Fibroblast of lung (primary cell): ENCODE measurements at places on chromosomes 5 and 9. TPM values are rescaled to one million over a fixed set of nuclear protein-coding genes. Genes with fewer than 3 reads are reported as not detected.

DNA sequence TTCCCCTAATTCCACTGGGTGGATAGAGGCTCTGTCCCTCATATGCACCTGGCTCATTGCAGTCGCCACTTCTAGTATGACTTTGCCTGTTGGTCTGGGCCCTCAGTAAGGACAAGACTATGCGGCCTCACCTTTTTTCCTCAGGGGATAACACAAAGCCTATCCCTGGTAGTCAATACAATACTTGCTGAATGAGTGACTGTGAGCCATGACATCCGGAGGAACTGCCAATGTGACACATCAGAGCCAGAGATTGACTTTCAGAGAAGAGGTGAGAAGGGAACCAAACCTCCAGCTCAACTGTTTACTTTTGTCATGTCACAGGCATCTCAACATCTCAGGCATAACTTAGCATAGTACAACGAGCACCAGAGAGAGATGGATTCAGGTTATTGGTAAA is 371.3 kb downstream of the DMRT2 start:
- no peak for DNase-seq
- H3K4me3 ChIP-seq: no peak overlapping the region
- H3K27ac ChIP-seq: no peak overlapping the region

- H3K27ac ChIP-seq: peak overlapping the region; percentile 22
- H3K4me1 ChIP-seq: peaks cover 2% of the 10 kb centered on the region
- DNase-seq: no peak
- H3K4me3 ChIP-seq: peak overlapping the region; percentile 99
- H3K36me3 ChIP-seq: peaks cover 2% of the 10 kb centered on the region
Measured at GRCh38 chr5:141637123-141637766, 448 bp downstream of the RELL2 start.

- H3K27ac ChIP-seq: no peak overlapping the region
- no peaks in the 10 kb centered on the region for H3K4me1 ChIP-seq
- no peak for DNase-seq
- no peaks in the 10 kb centered on the region for H3K36me3 ChIP-seq
Measured at GRCh38 chr5:25412116-25412661, 767.4 kb upstream of the CDH10 start.

DNA sequence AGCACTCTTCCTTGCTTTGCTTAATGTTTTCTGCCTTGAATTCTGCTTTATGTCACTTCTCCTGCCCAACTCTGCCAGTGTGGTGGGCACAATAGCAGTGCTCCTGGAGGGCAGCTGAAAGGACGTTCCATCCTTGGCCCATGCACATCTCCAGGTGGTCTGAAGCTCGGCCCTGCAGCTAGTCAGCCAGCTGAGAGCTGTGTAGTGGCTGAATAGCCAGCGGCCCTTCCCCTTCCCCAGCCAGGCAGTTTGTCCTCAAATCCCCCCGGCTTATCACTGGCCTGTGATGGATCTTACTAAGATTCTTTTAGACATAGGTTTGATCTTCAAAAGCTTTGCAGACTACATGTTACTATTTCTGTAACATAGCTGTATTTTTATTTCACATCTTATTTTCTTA is 42.7 kb upstream of the ANGPTL2 start:
- no peak overlapping the region for H3K27ac ChIP-seq
- no peak for DNase-seq
- H3K36me3 ChIP-seq: no peaks in the 10 kb centered on the region

DNA sequence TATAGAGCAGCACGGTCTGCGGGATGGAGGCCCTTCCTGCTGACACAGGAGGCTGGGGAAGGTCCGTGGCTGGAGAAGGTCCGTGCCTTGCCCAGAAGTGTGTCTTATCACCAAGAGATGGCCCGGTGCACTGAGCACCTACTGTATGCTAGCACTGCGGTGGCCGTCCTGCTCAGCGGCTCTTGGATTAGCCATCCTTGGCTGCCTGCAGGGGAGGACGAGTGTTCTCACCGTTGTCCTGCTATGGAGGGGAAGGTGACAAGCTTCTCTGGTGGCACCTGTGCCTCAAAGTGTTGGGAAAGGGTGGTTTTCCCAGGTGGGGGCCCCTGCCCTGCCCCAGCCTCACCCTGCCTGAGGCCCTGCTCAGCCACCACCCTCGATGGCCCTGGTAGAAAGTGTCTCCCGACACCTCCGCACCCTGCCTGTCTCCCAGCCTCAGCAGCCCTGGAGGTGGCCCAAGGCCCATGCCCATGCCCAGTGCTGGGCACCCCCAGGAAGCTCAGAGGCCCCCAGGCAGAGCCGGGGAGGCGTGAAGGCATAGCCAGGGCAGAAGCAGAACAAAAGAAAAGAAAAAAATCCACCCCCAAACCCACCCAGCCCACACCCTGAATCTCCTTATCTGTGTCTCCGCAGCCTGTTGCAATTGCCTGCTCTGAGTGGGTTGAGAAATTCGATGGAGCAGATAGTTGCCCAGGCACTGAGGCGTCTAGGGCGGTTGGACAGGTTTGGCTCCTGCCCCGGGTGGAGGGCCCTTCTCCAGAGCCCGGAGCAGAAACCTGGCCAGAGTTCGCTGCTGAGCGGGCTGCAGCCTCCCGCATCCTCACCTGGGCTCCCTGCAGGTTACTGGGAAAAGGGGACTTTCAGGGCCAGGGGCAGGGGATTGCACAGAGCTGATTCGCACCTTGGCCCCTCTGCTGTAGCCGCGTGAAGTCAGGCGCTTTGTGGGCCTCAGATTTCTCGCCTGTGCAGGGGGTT is 30.5 kb downstream of the RXRA start:
- DNase-seq: peak; percentile 53
- no peaks in the 10 kb centered on the region for H3K36me3 ChIP-seq
- no peaks in the 10 kb centered on the region for H3K4me1 ChIP-seq
- no peak overlapping the region for H3K4me3 ChIP-seq
- no peaks in the 10 kb centered on the region for H3K27me3 ChIP-seq
- no peak overlapping the region for H3K27ac ChIP-seq

DNA sequence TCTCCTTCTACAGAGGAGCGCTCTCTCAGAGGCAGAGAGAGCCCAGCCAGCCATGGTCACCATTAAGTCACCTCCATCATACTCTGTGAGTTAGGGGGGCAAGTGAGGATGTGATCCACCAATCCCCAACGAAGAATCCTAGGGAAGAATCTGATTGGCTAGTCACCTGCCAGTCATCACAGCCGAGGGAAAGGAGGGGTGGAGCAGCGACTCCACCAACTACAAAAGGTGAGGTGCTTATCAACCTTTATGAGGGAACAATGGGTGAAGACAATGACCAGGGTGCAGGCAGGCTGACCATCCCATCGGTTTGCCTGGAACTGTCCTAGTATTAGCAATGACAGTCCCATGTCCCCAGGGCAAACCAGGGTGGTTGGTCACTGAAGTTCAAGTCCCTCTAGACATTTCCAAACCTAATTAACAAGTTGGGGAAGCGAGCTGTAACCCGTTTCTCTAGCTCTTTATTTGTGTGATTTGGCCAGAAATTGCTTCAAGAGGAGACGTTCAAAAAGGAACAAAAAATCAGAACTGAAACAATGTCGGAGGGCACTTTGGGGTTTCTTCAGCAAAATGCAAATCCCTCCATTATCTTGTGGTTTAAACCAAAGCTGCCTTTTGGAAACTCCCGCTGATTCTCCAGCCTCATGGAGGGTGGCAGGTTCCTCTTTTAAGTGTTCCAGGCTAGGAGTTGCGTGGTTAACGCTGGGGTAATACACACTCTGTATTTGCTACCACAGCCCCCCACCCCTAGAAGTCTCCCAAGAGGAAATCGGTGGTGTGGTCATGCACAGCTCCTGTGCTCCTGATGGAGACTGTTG is 18.8 kb upstream of the FCN1 start:
- H3K4me1 ChIP-seq: no peaks in the 10 kb centered on the region
- no peaks in the 10 kb centered on the region for H3K36me3 ChIP-seq
- H3K27ac ChIP-seq: no peak overlapping the region
- no peak overlapping the region for H3K4me3 ChIP-seq
- no peak for DNase-seq
- H3K27me3 ChIP-seq: no peaks in the 10 kb centered on the region

GRCh38 chr5:176185133-176185733 is 53.0 kb upstream of the SIMC1 start:
- peaks cover 2% of the 10 kb centered on the region for H3K4me1 ChIP-seq
- H3K4me3 ChIP-seq: no peak overlapping the region
- peak overlapping the region; percentile 27 for H3K27ac ChIP-seq
- no peaks in the 10 kb centered on the region for H3K27me3 ChIP-seq
- H3K36me3 ChIP-seq: no peaks in the 10 kb centered on the region

- H3K4me1 ChIP-seq: peaks cover 24% of the 10 kb centered on the region
- no peak overlapping the region for H3K27ac ChIP-seq
- no peaks in the 10 kb centered on the region for H3K27me3 ChIP-seq
- DNase-seq: no peak
- H3K36me3 ChIP-seq: no peaks in the 10 kb centered on the region
Measured at GRCh38 chr5:169805937-169806700, 169.0 kb downstream of the DOCK2 start.

DNA sequence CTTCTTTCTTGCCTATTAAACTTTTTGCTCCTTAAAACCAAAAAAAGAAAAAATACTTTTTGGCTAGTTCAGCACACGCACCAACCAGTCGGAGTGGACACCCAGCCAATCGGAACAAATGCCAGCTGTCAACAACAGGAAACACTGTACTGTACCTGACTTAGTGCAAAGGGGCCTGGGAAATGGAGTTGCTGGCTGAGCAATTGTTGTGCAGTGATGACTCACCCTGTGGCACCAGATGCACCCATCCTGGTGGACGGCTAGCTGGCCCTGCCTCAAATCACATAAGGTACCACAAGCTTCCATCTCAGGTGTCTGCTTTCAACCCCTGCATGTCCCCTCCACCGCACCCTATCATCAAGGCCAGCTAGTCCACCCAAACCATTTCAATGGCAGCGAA is 20.9 kb downstream of the FOXE1 start:
- no peak overlapping the region for H3K27ac ChIP-seq
- DNase-seq: no peak
- no peaks in the 10 kb centered on the region for H3K36me3 ChIP-seq
- no peak overlapping the region for H3K4me3 ChIP-seq
- no peaks in the 10 kb centered on the region for H3K27me3 ChIP-seq

- no peak overlapping the region for H3K4me3 ChIP-seq
- no peaks in the 10 kb centered on the region for H3K27me3 ChIP-seq
- no peaks in the 10 kb centered on the region for H3K4me1 ChIP-seq
Measured at GRCh38 chr9:89576404-89576839, 28.4 kb upstream of the GADD45G start.

GRCh38 chr5:10352430-10353240 is 860 bp upstream of the MARCHF6 start:
- H3K36me3 ChIP-seq: no peaks in the 10 kb centered on the region
- peak overlapping the region; percentile 98 for H3K27ac ChIP-seq
- H3K27me3 ChIP-seq: no peaks in the 10 kb centered on the region
- peak; percentile 56 for DNase-seq

GRCh38 chr9:136242918-136243525 is 2.6 kb downstream of the QSOX2 start:
- DNase-seq: no peak
- H3K27me3 ChIP-seq: peaks cover 8% of the 10 kb centered on the region
- H3K4me3 ChIP-seq: no peak overlapping the region
- H3K27ac ChIP-seq: no peak overlapping the region

DNA sequence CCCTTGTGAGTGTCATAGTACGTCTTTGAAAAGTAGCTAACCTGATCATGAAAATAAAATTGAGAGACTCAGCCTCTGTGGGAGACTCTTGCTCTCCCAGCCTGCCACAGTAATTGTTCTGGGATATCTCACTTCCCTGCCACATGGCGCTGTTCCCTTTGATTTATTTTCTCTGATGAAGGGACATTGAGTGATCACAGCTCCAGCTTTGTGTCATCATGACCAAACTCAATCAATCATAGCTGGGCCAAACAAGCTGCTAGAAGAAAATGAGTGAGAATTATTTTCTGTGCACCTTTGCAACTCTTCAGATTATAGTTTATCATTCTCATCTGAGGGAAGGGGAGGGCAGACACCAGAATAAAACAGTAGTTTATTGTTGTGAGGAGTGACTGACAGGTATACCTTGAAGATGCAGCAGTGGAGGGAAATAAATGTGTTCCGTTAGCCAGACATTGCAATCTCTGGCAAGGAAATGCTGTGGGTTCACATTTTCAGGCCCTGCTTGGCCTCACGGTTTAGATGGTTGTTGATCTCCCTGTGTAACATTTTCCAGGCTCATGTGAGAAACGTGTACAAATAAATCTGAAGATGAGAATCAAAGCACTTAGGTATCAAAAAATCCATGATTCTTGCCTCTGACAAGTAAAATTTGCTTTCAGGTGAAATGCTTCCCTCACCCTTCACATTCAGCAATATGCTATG is 174.7 kb upstream of the FBXL17 start:
- H3K27me3 ChIP-seq: no peaks in the 10 kb centered on the region
- peaks cover 3% of the 10 kb centered on the region for H3K4me1 ChIP-seq
- H3K4me3 ChIP-seq: no peak overlapping the region

GRCh38 chr5:10622810-10623209 is 58.9 kb downstream of the ANKRD33B start:
- H3K4me3 ChIP-seq: no peak overlapping the region
- H3K27me3 ChIP-seq: no peaks in the 10 kb centered on the region

- H3K27me3 ChIP-seq: no peaks in the 10 kb centered on the region
- H3K4me1 ChIP-seq: no peaks in the 10 kb centered on the region
- H3K27ac ChIP-seq: no peak overlapping the region
- H3K4me3 ChIP-seq: no peak overlapping the region
- no peaks in the 10 kb centered on the region for H3K36me3 ChIP-seq
- no peak for DNase-seq
Measured at GRCh38 chr9:80143899-80144298, 572.1 kb downstream of the TLE4 start.

DNA sequence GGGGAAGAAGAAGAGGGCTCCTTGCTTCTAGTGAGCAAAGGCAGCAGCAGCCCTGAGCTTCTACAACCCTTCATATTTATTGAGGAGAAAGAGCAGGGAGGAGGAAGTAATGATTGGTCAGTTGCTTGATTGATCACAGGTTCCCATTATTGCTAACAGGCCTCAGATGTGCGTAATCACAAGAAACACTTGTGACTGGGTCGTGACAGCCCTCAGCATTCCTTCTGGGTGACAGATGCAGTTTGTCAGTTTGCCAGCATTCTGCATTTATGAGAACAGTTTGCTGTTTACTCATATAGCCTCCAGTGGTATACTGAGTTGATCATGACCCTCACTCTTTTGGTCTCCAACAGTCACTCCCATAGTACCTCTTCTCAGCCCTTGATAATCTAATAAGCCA is 111.5 kb upstream of the TNC start:
- H3K36me3 ChIP-seq: no peaks in the 10 kb centered on the region
- H3K4me1 ChIP-seq: peaks cover 8% of the 10 kb centered on the region
- no peak overlapping the region for H3K27ac ChIP-seq
- peak; percentile 37 for DNase-seq
- H3K4me3 ChIP-seq: no peak overlapping the region

Gene FGF18
- total RNA-seq: 8.0 and 19.3 TPM in 2 replicates

Gene PCDH12
- total RNA-seq: under 0.01 TPM in 1 of 2 replicates, not detected in the other

Gene TLX3
- not detected in 2 replicates for total RNA-seq

Gene TMEM232
- total RNA-seq: 5.6 and 7.4 TPM in 2 replicates

Gene ISOC1
- 21.1 TPM in 2 replicates for total RNA-seq

Gene LIFR
- total RNA-seq: 65.1 and 84.5 TPM in 2 replicates

Gene AK8
- 0.17 and 0.26 TPM in 2 replicates for total RNA-seq

Gene SET
- total RNA-seq: 456 and 503 TPM in 2 replicates

Gene RAB3C
- not detected in 2 replicates for total RNA-seq

Gene SPACA9
- 3.1 and 4.3 TPM in 2 replicates for total RNA-seq

Gene LCN12
- total RNA-seq: 0.17 TPM in 1 of 2 replicates, not detected in the other

Gene BICD2
- 32.9 and 35.8 TPM in 2 replicates for total RNA-seq
